Activated T-cell treated with anti-CD3 and anti-CD28 coated beads for 48 hours (primary cell): ENCODE measurements at places on chromosomes 5 and 9.

DNA sequence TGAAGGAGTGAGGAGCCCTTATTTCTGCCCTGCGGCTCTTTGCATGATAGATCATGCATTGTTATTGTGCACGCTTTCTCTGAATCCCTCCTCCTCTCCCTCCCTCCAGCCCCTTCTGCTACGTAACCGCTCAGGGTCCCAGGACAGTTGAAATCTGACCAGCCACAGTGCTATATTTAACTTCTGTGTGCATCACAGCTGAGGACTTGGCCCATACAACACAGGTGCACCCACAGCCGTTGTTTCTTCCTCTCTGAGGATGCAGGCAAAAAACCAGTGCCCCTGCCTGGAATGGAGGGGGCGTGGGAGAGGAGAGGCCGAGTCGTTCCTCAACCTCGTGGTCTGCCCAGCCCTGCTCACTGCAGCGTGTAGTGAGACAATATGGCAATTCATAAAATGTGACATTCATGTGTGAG, 335.6 kb upstream of the CLINT1 start:
- DNase-seq: no peak

DNA sequence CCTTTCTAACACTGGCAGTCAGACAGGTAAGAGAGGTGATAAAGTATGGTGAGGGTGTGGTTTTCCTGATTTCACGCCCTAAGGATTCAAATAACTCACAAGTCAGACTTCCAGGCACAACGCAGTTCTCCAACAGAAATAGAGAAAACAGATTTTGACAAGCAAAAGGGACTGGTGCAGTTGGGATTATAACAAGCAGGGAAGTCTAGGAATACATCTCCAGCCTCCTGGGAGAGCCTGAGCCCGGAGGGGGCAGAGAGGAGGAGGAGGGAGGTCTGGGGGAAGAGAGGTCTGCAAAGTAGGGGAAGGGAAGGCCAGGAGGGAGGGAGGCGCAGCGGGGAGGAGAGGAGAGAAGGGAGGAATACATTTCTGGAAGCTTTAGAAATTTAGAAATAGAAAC, 1.6 kb downstream of the CMBL start:
- DNase-seq: no peak

GRCh38 chr9:115884846-115885245, 268.7 kb upstream of the PAPPA start:
- DNase-seq: no peak

- DNase-seq: no peak
Measured at GRCh38 chr5:98813755-98814154, 40.3 kb downstream of the RGMB start.

- DNase-seq: no peak
Measured at GRCh38 chr5:157509587-157509986, 49.6 kb downstream of the NIPAL4 start.

GRCh38 chr9:81609782-81610739, 79.3 kb downstream of the TLE1 start:
- DNase-seq: no peak

DNA sequence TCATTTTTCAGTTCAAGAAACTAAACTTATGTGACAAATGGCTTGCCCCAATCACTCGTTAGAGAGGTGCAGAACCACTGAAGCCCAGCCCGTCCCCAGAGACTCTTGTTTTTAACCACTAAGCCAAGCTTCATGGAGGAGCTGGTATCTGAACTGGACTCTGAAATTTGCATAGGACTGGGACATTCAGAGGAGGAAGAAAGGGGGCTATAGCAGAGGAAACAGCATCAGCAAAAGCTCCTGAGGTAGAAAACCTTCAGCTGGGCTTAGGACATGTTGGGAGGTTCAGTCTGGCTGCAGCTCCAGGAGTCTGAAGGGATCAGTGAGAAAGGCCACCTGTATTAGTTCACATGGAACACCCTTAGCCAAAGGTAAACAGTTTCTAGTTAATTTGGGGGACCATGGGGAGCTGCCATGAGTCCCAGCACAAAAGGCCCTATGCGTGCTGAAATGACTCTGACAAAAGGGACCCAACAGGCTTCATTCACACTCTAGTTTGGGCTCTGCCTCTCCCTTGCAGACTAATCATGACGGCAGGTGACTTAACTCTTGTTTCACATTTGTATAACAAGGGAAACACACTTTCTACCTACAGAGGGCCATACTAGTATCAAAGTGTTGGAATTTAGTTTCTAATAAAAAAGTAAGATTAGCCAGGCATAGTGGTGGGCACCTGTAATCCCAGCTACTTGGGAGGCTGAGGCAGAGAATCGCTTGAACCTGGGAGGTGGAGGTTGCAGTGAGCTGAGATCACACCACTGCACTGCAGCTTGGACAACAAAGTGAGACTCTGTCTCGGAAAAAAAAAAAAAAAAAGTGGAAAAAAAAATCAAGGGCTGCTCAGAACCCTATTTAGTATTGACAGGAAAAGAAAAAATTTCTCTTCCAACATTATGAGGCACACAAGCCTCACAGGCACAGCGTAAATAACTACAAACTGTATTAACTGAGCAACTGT, 10.2 kb downstream of the FBXO10 start:
- DNase-seq: no peak

- DNase-seq: no peak
Measured at GRCh38 chr5:657570-657969, 35.6 kb downstream of the TPPP start.

DNA sequence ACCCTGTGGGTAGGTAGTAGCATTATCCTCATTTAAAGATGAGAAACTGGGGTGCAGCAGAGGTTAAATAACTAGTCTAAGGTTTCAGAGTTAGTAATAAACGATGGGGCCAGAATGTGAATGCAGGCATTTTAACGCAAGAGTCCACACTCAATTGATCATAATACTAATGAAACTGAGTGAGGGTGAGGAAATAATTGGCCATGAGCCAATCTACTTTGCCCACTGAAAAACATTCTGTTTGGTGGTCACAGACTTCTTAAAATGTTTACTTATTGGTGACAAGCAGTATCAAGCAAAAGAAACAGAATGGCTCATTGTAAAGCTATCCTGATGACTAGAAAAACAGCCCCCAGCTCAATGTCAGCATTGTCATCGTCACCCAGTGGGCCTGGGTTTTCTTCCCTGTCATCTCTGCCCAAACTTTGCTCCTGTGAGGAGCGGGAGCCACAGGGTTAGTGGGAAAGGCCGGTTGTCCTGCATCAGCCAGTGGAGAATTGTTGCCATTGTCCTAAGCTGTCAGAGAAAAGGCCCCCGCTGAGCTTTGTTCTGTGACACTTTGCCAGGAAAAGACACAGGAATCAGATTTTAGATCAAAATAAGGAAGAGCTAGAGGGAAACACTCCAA, 77.3 kb upstream of the MAN2A1 start:
- DNase-seq: no peak

DNA sequence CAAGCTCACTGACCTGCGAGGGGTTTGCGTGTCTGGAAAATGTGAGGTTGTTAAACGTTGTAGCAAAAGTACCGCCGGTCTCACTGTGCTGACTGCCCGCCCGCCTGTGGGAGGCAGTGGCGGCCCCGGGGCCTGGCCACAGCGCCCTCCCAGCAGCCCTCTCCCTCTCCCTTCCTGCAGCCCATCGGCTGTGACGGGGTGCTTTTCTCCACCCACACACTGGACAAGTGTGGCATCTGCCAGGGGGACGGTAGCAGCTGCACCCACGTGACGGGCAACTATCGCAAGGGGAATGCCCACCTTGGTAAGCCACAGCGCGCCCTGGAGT, 6.2 kb downstream of the ADAMTSL2 start:
- DNase-seq: no peak
